ENCODE measurements at places on chromosomes 1 and 21.

GRCh38 chr1:101410048-101410878 is 173.4 kb downstream of the S1PR1 start:
- no peak for DNase-seq

- peak; percentile 96 for DNase-seq
These were observed at the start of gene BTBD19 for GRCh38 chr1:44808063-44808937. Gene BTBD19 (plus strand): TSS chr1:44808523. CDS start chr1:44808821, 298 bp downstream.

DNA sequence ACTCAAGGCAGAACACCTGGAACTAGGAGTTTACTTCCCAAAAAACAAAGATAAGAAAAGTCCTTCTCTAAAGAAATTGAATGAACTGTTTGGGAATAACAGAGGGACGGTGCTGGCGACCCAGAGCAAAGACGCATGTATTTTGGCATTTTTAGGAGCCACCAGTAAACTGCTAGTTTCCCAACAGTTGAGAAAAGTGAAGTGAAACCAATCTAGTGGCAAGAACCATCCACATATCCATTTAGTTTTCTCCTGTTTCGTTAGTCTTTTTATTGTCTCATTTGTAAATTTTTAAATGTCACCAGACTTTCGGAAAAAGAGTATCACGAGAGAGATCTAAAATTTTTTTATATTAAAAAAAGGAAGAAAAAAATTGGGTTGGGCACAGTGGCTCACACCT is 30.2 kb downstream of the ODF2L start:
- DNase-seq = no peak

- no peak for DNase-seq
These were observed 35.7 kb upstream of the RCC1 start for GRCh38 chr1:28470146-28470545.

- no peak for DNase-seq
These were observed 175.4 kb upstream of the COA6 start for GRCh38 chr1:234197839-234198238.

- DNase-seq = no peak
These were observed 18.0 kb downstream of the SERTAD4 start for GRCh38 chr1:210250665-210250997.

Measured in astrocyte of the spinal cord (primary cell).